ENCODE measurements at places on chromosomes 5 and 9. TPM values are rescaled to one million over a fixed set of nuclear protein-coding genes. Genes with fewer than 3 reads are reported as not detected.

The THOC3 gene
- 43.2 TPM for total RNA-seq

The RAPGEF1 gene
- 39.7 TPM for total RNA-seq

The FNIP1 gene
- total RNA-seq: 62.7 TPM

The PTPRD gene
- total RNA-seq: 229 TPM

The DNAJB5 gene
- total RNA-seq: 16.9 TPM

The DMGDH gene
- 5.0 TPM for total RNA-seq

The IL4 gene
- not detected for total RNA-seq

The SLC34A1 gene
- not detected for total RNA-seq

The SLC25A2 gene
- total RNA-seq: 0.39 TPM

The KIF4B gene
- total RNA-seq: 0.20 TPM

The KCNV2 gene
- total RNA-seq: not detected

The SMIM33 gene
- total RNA-seq: not detected

The CCL21 gene
- total RNA-seq: 0.44 TPM

The C9orf50 gene
- 0.44 TPM for total RNA-seq

The CTSV gene
- 3.5 TPM for total RNA-seq

The ITGA2 gene
- total RNA-seq: 6.5 TPM

The ANKRD18B gene
- total RNA-seq: 7.3 TPM

The PRELID1 gene
- total RNA-seq: 101 TPM

The GLDC gene
- 56.6 TPM for total RNA-seq

The JMY gene
- 39.4 TPM for total RNA-seq

The TDRD7 gene
- total RNA-seq: 12.1 TPM

The DOCK8 gene
- total RNA-seq: 7.2 TPM

The IRGM gene
- not detected for total RNA-seq

The TTC16 gene
- total RNA-seq: 0.61 TPM

The TRIM7 gene
- 1.8 TPM for total RNA-seq

The CSF2 gene
- not detected for total RNA-seq

The SERF1A gene
- 13.6 TPM for total RNA-seq

The DIPK1B gene
- 47.8 TPM for total RNA-seq

The NPM1 gene
- 1,593 TPM for total RNA-seq

The NIM1K gene
- 7.9 TPM for total RNA-seq

The CER1 gene
- total RNA-seq: 0.72 TPM

The OLFM1 gene
- 125 TPM for total RNA-seq

The IFNK gene
- total RNA-seq: not detected

The RFX3 gene
- total RNA-seq: 24.5 TPM

The IL9 gene
- not detected for total RNA-seq

The PDZD2 gene
- total RNA-seq: 40.2 TPM

The RGMB gene
- total RNA-seq: 30.1 TPM

The IRX2 gene
- 11.0 TPM for total RNA-seq

The FAM221B gene
- not detected for total RNA-seq

All from spinal cord (tissue), 10 donors.